PC-3 (cell line): ENCODE measurements at places on chromosomes 16 and 17. TPM values are rescaled to one million over a fixed set of nuclear protein-coding genes. Genes with fewer than 3 reads are reported as not detected.
A peak's percentile ranks its signal among the peaks of the same experiment; 100 is the strongest.

DNA sequence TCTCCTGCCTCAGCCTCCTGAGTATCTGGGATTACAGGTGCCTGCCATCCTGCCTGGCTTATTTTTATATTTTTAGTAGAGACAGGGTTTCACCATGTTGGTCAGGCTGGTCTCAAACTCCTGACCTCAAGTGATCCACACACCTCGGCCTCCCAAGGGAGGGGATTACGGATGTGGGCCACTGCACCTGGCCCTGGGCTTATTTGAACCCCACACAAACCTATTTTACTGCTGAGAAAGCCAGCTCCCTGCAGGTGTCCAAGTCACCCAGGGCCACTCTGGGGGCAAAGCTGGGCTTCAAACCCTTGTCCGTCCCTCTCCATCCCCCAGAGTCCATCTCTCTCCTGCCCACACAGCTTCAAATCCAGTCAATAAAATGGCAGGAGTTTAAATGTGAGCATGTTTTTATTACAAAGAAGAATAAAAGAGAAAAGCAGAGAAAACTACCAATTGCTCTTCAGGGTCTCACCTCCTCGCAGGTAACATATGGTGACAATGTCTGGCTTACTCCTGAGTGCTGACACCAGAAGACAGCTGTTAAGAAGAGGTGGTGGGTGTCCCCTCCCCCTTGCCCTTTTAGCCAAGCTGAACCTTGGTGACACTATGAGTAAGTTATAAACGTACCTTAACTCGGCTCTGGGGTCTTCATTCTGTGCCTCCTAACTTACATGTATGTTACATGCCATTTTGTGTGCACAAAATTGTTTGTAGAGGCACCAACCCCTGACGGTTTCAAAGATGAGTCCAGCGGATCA lies 45.4 kb downstream of the LAT start:
- DNase-seq = no peak

DNA sequence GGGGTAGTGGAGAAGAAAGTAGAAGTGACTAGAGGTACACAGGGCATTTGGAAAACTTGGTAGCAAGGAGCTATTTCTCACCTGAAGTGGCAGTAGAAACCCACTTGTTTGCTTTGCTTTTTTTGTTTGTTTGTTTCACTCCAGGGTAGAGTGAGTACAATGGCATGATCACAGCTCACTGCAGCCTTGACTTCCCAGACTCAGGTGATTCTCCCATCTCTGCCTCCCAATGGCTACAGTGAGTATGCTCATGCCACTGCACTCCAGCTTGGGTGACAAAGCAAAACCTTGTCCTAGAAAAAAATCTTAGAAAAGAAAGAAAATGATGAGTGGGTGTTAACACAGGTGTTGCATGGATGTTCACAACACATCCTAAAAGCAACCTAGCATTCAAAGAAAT lies 40.4 kb downstream of the SCNN1G start:
- DNase-seq = no peak

Gene CDH5
- total RNA-seq = not detected in 2 replicates

Gene CACNG1
- not detected in 2 replicates for total RNA-seq

DNA sequence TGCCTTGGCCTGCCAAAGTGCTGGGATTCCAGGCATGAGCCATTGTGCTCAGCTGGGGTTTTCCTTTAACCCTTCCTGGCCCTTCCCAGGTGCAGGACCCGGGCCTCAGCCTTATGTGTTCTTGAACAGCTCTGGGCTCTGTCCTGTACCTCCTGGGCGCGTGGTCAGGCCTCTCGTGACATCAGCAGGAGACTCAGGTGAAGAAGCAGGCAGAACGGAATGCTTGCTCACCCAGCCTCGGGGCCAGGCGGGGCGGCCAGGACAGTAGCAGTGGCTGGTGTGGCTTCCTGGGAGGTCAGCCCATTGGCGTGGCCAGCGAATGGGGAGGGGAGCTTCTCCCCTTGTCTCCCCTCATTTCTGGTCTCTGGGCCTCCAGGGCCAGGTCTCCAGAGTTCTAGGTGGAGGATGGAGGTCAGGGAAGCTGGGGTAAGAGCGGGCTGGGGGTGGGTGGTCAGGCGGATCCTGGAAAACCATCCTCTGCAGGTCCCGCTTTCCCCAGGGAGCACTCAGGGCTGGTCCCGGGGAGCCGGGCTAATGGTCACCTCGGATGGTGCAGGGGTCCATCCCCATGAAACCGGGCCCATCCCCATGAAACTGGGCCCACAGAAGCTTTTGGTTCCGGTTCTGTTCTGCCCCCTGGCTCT lies 281.5 kb downstream of the SEC14L1 start:
- peak; percentile 89 for DNase-seq

DNA sequence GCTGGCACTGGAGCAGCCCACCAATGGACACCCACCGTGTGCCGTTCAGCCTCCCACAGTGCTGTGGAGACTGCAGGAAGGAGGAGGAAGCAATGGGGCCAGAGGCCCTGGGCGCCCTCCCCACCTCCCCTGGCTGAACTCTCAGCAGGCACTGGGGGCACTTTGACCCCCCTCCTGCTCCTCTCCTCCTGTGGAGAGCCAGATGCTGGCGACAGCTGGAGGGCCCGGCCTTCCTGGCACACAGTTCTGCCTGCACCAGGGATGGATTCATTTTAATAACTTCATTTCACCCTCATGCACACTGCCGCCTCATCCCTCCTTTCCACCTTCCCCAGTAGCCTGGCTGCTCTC lies 6.0 kb downstream of the NXPH3 start:
- DNase-seq = no peak

DNA sequence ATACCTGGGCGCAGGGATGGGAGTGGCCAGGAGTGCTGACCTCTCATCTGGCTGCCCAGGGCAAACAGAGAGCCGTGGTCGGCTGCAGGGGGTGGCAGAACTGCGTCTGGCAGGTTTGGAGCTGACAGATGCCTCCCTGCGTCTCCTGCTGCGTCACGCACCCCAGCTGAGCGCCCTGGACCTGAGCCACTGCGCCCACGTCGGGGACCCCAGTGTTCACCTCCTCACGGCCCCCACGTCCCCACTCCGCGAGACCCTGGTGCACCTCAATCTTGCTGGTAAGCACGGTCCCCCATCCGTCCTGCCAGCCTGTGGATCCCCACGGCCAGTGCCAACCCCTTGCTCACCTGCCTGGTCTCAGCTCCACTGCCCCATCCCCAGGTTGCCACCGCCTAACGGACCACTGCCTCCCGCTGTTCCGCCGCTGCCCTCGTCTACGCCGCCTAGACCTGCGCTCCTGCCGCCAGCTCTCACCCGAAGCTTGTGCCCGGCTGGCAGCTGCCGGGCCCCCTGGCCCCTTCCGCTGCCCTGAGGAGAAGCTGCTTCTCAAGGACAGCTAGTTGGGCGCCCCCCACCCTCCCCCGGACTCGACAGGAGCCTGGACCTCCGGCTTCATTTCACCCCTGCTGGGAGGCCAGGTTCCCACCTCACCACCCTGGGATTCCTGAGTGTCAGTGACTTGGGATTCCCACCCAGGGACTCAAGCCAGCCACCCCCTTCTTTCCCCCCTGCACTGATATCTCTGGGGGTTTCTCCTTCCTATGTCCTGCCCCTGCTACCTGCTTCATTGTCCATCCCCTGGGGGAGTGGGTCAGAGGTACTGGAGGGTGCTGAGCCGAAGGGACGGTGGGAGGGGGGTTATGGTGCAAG lies 2.0 kb upstream of the ORAI3 start:
- DNase-seq = no peak

GRCh38 chr16:68403704-68404103 lies 44.6 kb downstream of the SMPD3 start:
- no peak for DNase-seq

GRCh38 chr16:72128701-72129100 lies 35.1 kb downstream of the DHX38 start:
- DNase-seq = no peak

GRCh38 chr17:21467739-21468490 lies 91.8 kb downstream of the KCNJ12 start:
- DNase-seq = no peak

DNA sequence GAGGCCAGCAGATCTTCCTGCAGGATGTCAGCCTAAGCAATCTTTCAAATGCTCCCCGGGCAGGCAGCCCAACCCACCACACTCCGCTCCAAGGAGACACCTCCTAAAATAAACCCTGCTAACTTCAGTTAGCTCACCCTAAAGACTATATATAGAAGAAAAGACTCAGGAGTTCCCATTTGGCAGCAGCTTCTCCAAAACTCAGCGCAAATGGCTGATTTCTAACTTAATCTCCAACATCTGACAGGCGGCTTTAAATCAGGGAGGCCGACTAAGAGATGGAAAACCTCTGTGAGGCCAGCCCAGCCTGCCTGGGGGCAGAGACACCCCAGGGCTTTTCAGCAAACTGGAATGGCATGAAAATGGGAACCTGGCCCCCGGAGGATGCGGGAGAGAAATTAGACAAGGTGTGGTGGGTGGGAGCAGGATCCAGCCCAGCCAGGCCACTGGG lies 91.6 kb downstream of the XYLT1 start:
- DNase-seq = no peak

DNA sequence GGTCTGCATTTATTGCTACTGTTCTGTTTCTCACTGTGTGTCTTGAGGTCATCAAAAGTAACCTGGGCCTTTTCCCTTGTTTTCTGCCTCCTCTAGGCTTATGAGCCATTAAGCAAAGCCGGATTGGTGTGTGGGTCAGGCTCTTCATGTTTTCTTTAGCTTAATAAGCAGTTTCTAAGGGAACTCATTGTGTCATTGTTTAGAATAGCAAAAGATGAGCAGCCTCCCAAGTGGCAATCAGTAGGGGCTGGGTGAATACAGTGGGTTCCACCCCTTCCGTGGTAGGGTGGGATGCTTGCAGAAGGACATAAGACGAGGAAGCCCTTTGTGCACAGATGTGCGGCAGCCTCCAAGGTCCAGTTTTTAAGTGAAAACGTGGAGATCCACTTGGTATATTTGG lies 34.5 kb downstream of the ABCC1 start:
- DNase-seq = no peak

DNA sequence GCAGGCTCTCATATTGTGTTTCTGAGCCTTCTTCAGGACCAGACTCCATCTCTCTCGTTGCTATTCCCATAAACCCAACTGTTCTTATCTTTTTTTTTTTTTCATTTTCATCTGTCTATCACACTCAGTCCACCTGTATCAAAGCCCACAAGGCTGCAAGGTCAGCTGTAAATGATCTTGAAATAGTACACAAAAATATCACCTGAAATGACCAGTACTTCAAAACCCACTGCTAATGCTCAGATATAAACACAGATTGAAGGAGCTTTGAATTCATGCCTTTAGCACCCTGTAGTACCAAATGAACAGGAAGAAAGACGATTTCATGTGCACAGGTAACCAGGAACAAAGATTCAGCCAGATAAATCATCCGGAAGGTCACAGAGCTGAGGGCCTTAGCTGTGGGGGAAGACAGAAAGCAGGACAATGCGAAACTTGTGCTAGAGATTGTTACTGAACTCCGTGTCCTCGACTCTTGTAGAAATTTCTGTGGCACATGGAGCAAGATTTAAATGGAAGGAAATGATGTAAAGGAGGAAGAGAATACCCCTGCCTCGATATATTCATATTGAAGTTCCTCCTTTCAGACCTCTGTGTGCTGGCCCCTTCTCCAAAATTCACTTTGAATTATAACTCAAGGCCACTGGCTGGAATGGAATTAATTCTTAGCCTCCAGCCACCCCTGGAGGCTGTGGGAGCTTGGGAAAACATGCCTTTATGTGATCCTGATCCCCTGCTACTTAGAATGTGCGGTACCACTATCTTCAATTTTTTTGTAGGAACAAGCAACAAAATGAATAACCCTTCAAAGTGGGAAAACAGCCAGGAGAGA lies 4.1 kb downstream of the HLF start:
- no peak for DNase-seq

DNA sequence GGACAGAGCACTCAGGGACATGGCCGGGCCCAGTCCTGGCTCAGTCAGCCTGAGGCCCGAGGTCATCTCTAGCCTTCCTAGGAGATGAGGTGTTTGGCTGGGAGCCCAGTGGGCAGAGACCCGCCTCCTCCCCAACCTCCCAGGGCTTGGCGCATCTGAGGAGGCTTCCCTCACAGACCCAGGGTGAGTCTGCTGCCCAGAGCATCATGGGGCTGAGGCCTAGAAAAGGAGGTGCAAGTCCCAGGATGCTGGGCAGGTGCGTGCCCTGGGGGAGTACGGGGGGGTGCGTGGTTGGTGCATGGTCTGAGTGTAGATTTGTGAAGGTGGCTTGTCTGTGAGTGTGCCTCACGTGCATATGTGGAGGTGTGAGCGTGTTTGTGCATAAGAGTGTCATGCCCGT lies 4.7 kb downstream of the PDE6G start:
- peak; percentile 86 for DNase-seq

GRCh38 chr16:80294172-80294571 lies 246.6 kb upstream of the DYNLRB2 start:
- DNase-seq = no peak

DNA sequence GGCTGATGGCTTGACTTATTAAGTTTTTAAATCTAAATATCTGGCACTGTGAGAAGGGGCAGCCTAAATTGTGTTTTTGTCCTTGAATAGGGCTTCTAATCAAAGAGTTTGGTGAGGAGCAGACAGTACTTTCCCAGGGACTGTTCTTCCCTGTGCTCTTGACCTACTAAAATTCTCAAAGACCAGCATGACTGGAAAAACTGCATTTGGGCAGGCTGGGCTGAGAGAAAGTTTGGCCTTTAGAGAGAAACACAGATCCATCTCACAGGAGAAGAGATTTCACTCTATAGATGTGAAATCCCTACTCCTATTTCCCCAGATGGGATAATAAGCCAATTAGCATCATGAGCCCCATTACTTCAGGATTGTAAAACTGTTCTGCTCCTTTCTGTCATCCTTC lies 7.3 kb downstream of the PCTP start:
- DNase-seq = no peak

Gene OR4D1
- total RNA-seq = not detected in 2 replicates

Gene SOX9
- 119 and 151 TPM in 2 replicates for total RNA-seq

Gene ASGR1
- total RNA-seq = 0.95 and 2.2 TPM in 2 replicates

- DNase-seq = no peak
Observed at GRCh38 chr16:8852534-8852933, 16.3 kb downstream of the CARHSP1 start.

- DNase-seq = peak; percentile 20
Observed at GRCh38 chr17:44065668-44066203, 735 bp downstream of the LSM12 start.

DNA sequence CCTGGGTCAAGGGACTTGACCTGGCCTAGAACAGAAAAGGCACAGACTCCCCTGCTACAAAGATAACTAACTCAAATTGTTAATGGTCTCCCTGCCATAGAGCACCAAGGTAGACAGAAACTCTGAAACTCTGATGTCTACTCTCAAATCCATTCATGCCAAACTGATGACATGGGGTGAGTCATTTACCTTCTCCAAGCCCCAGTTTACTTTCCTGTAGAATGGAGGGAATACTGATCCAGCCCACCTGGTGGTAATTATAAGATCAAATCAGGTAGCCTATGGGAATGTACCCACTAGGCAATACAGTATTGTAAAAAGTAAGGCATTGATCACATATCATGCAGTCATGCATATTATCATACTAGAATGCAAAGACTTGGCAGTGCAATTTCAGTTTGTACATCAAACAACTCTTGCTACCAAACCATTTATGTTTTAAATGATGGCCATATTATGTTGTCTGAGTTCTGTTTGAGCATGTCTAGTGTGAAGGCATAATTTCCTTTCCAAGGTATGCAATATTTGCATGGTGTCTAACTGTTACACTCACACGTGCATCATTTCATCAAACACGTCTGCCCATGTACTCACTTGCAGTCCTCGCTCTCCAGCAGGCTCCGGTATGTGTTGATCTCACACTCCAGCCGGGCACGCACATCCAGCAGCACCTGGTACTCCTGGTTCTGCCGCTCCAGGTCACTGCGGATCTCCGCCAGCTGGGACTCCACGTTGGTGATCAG lies 3.0 kb downstream of the KRT31 start:
- peak; percentile 34 for DNase-seq

Gene ARHGDIG
- total RNA-seq = 0.35 TPM in 1 of 2 replicates, not detected in the other

- DNase-seq = no peak
Observed at GRCh38 chr17:17469358-17469757, 7.4 kb upstream of the MED9 start.
